ENCODE measurements at places on chromosomes 2 and 18. TPM values are rescaled to one million over a fixed set of nuclear protein-coding genes. Genes with fewer than 3 reads are reported as not detected.

The RABL2A gene
- total RNA-seq, result 8.1 TPM

The STARD6 gene
- total RNA-seq, result not detected

The ATP6V1C2 gene
- total RNA-seq, result not detected

The KIF3C gene
- total RNA-seq, result 43.6 TPM

The EMILIN1 gene
- 7.3 TPM for total RNA-seq

The RNF144A gene
- total RNA-seq, result 65.3 TPM

The C2orf78 gene
- not detected for total RNA-seq

The TCF7L1 gene
- 6.8 TPM for total RNA-seq

The ALPP gene
- total RNA-seq, result not detected

The AMER3 gene
- total RNA-seq, result not detected

The TRIM54 gene
- not detected for total RNA-seq

The HOXD9 gene
- total RNA-seq, result 7.6 TPM

The MERTK gene
- 10.3 TPM for total RNA-seq

The SH3BP4 gene
- total RNA-seq, result 62.5 TPM

The LONRF2 gene
- 0.19 TPM for total RNA-seq

The ADD2 gene
- 0.47 TPM for total RNA-seq

The TGFA gene
- total RNA-seq, result 0.93 TPM

The TAF1B gene
- total RNA-seq, result 8.5 TPM

The HOXD10 gene
- total RNA-seq, result 2.0 TPM

The PID1 gene
- 0.68 TPM for total RNA-seq

The MYO5B gene
- 11.2 TPM for total RNA-seq

The AAMP gene
- 97.7 TPM for total RNA-seq
